ENCODE measurements at places on chromosomes 5 and 9. TPM values are rescaled to one million over a fixed set of nuclear protein-coding genes. Genes with fewer than 3 reads are reported as not detected.

PKD2L2 gene
- not detected for total RNA-seq

PDZD2 gene
- total RNA-seq: not detected

DDX46 gene
- 31.4 TPM for total RNA-seq

UNC13B gene
- 22.9 TPM for total RNA-seq

CCDC183 gene
- 3.4 TPM for total RNA-seq

ZNF366 gene
- 1.4 TPM for total RNA-seq

EIF4EBP3 gene
- total RNA-seq: not detected

ZNF354B gene
- total RNA-seq: 12.2 TPM

Measured in myocyte (in vitro differentiated cells).